MG63 (cell line): ENCODE measurements at places on chromosomes 1 and 21. TPM values are rescaled to one million over a fixed set of nuclear protein-coding genes. Genes with fewer than 3 reads are reported as not detected.
A peak's percentile ranks its signal among the peaks of the same experiment; 100 is the strongest.

DNA sequence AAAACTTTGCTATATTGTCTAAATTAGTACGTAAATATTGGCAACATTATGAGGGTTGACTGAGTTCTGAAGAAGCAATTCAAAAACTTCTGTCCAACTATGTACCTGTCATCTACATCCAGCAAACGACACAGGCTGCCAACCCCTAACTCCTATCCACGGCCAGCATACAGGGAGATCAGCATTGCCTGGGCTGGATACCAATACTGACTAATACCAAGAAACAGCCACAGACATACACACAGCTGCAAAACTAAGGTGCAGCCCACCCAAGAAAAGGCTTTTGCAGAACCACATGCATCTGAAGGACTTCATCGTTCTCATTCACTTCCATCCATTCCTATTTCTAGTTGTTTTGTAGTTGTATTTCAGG is 2.0 kb downstream of the KIAA0319L start:
- no peak for DNase-seq

- no peak for DNase-seq
Observed at GRCh38 chr1:65253800-65254319, 55.5 kb upstream of the DNAJC6 start.

DNA sequence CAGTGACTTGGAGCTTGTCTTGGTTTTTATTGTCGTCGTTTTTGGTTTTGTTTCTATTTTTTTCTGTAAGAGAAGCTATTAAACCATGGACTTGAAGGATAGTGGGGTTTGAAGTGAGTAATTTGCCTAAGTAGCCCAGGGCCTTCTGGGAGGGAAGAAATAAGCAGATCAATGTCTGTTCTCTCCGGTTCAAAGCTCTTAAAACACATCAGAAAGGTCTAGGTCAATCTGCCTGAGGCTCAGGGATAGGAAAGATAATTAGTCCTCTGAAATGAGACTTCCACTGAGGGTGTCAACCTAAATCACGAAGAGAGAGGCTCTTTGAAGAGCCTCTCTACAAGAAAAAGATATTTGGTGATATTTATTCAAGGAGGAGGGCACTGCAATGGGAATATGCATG is 178.0 kb downstream of the MATN1 start:
- DNase-seq, result no peak

GRCh38 chr1:112144733-112145426 is 155.4 kb upstream of the KCND3 start:
- no peak for DNase-seq

DNA sequence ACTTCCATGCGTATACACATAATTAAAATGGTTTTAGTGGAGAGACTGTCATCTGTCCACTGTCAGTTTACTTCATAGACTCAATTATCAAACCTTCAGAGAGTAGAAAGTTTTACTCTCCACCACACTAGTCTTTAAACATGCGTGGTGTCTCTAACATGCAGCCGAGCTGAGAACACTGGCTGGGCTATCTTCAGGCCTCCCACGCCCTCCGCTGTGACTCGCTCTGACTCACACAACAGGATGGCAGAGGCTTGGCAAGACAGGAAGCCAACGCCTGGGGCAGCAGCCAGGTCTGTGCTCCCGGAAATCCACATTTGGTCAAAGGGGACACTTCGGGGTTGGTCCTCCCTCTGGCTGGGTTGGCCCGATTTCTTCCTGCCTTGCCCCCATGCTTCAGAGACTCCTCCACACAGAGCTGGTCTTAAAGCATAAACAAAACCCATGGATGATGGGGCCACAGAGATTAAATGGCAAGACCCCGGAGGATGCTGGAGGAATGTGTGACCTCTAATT is 22.7 kb upstream of the IFNGR2 start:
- DNase-seq, result peak; percentile 98

- DNase-seq, result no peak
Observed at GRCh38 chr1:233061265-233061664, 110.9 kb downstream of the NTPCR start.

GRCh38 chr1:225736437-225737098 is 41.1 kb upstream of the SRP9 start:
- DNase-seq, result no peak

GRCh38 chr21:38912102-38912629 is 106.4 kb downstream of the ETS2 start:
- DNase-seq, result no peak

GRCh38 chr1:5142389-5142788 is 488.0 kb downstream of the AJAP1 start:
- DNase-seq, result no peak

Gene DNAI4
- total RNA-seq, result 0.10 TPM in 1 of 2 replicates, not detected in the other

Gene SLC45A3
- 1.7 and 3.2 TPM in 2 replicates for total RNA-seq

Gene TNNI3K
- total RNA-seq, result not detected in 2 replicates

Gene SLC30A10
- 2.1 TPM in 1 of 2 replicates, not detected in the other for total RNA-seq

Gene CD1E
- not detected in 2 replicates for total RNA-seq

Gene FAM167B
- total RNA-seq, result 0.30 TPM in 1 of 2 replicates, not detected in the other

Gene TMOD4
- not detected in 2 replicates for total RNA-seq
